ENCODE measurements at places on chromosomes 3 and 15.

DNA sequence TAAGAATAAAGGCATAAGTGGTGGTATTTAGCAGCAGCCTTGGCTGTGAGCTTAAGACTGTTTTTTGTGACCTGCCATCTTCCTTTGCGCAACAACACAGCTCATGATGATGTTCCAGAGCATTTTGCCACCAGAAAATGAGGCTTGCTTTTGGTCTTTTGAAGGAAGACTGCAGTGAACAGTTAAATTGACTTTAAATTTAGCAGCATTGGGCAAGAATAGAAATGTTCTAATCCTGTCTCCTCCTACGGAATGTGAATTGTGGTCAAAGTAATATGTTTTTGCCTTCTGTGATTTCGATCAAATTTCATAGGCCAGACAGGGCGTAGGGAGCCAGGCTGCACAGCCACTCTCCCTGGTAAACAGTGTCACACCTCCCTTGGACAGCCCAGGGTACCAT is 460.7 kb upstream of the RASGRP1 start:
- DNase-seq = no peak

GRCh38 chr15:68299436-68299835 is 21.9 kb downstream of the FEM1B start:
- DNase-seq = no peak

DNA sequence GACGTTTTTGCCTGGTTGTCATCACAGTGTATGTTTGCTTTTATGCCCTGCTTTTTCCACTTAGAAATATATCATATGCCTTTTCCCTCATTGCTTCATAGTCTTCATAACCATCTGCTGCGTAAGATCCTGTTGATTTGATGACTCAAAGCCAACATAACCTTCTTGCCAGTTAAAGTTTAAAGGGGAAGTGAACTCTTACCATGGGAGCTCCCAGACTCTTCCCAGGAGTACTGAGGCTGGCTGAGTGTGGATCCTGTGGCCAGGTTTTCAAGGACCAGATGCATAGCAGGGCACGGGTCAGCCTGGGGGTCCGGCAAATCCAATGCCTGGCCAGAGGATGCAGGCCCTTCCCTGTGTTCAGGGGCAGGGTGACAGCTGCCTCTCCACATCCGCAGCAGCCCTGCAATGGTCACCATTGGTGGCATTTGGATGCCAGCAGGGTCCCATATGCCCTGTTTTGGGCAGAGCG is 42.0 kb upstream of the SACM1L start:
- DNase-seq = no peak

DNA sequence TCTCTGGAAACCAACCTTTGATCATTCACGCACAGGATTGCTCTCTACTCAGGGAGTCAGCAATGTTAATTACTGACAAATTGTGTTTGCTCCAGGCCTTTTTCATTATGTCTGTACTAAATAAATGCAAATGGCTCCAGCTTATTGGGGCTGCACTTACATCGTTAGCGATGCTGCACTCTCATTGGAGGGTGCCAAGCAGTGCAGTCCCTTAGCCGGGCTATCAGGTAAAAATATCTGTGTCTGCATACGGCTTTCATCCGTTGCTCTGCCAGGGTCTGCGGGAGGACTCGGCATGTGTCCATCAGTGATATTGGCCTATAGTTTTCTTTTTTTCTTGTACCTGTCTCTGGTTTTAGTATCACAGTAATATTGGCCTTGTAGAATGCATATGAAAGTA is 471.5 kb upstream of the CADM2 start:
- no peak for DNase-seq

Data from NCI-H1436 treated with DMSO at 0.1 percent for 48 hours (cell line).